ENCODE measurements at places on chromosomes 2 and 18.
A peak's percentile ranks its signal among the peaks of the same experiment; 100 is the strongest.

- no peak for DNase-seq
Measured at GRCh38 chr18:73690222-73690621, 457.4 kb downstream of the FBXO15 start.

GRCh38 chr2:108583903-108584520 is 49.7 kb downstream of the LIMS1 start:
- peak; percentile 41 for DNase-seq

- no peak for DNase-seq
Measured at GRCh38 chr2:208269091-208269490, 3.0 kb downstream of the PIKFYVE start.

DNA sequence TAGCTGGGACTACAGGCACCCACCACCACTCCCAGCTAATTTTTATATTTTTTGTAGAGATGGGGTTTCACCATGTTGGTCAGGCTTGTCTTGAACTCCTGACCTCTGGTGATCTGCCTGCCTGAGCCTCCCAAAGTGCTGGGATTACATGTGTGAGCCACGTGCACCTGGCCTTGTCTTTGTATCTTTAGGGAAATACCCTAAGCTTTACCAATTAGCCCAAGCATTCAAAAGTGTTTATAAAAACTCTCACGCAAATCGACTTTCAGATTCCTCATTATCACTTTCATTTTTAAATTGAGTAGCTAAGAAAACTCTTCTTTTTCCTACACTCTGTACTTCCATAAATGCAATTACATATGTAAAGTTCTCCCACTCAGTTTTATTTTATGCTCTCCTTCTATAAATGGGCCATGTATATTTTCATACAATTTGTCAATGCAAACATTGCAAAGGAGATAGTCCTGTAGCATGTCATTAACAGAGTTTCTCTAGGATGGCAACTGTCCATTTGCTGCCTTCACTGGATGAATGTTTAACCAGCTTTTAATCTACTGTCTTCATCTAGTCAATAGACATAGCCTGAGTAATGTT is 326.2 kb upstream of the LRATD1 start:
- no peak for DNase-seq

- DNase-seq: no peak
Measured at GRCh38 chr2:137190411-137191195, 425.3 kb downstream of the THSD7B start.

- DNase-seq: no peak
Measured at GRCh38 chr2:237207646-237208045, 122.0 kb downstream of the COPS8 start.

GRCh38 chr2:16020389-16021008 is 80.1 kb downstream of the MYCN start:
- no peak for DNase-seq

GRCh38 chr18:48929212-48929612 is 21.6 kb downstream of the SMAD7 start:
- DNase-seq: no peak

GRCh38 chr2:170813611-170814532 is 2.8 kb upstream of the GAD1 start:
- DNase-seq: no peak

GRCh38 chr2:147843864-147844696 is 749 bp upstream of the ACVR2A start:
- peak; percentile 97 for DNase-seq

DNA sequence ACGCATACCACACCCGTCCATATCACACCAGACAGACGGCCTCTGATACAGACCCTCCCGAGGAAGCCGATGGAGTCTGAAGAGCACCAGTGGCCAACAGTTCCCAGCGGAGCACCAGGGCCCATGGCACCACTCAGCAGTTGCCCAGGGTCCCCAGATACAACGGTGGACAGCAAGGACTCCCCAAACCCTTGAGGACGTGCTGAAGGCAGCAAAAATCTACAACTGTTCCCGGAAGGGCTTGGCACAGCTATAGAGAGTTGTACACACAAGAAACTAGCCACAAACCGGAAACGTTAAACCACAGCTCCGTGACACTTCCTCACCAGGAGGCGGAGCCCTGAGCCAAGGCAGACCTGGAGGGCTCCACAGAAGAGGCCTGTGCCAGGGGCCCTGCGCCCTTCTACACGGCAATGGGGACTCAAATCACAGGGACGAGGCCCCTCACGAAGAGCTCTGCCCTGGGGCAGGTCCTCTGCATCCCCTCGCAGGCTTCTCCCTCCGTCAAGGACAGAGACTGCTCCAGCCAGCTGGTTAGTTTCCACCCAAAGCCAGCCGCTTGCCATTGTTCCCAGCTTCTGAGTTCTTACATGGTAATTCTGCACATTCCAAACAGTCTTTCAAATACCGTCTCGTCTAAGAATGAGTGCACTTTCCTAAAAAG is 133.4 kb downstream of the HDAC4 start:
- peak; percentile 96 for DNase-seq

- no peak for DNase-seq
Measured at GRCh38 chr2:108548208-108549003, 14.1 kb downstream of the LIMS1 start.

- no peak for DNase-seq
Measured at GRCh38 chr2:29629495-29629894, 291.9 kb downstream of the ALK start.

DNA sequence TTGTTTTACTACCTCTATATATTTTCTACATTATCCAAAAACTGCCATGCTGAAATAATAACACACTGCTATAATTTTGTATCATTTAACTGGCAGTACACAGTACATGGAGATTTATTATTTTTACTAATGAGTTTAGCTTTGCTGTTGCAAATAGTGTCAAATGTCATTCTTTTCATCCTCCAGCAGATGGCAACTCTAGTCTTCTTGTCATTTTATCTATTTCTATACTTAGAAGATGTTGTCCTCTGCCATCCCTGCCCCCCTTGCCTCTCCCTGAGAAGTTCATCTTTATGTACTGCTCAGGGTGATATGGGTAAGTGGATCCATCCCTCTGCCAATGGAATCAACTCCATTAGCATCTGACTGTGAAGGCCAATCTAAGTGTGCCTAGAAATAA is 21.7 kb upstream of the LRRTM1 start:
- no peak for DNase-seq

GRCh38 chr2:63614448-63614968 is 25.7 kb downstream of the MDH1 start:
- DNase-seq: no peak

DNA sequence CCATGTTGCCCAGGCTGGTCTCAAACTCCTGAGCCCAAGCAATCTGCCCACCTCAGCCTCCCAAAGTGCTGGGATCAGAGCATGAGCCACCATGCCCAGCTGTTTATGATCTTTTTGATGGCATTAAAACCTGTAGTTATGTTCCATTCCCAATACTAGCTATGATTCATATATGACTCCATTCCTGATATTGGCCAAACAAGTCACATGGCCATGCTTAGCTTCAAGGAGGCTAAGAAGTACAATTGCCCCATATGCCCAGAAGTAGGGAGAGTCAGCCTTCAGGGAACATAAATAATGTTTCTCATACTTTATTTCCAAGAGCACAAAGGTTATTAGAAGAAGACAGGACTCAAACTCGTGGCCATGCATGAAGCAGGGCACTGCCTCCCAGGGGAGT is 132.4 kb upstream of the RAB6C start:
- DNase-seq: no peak

DNA sequence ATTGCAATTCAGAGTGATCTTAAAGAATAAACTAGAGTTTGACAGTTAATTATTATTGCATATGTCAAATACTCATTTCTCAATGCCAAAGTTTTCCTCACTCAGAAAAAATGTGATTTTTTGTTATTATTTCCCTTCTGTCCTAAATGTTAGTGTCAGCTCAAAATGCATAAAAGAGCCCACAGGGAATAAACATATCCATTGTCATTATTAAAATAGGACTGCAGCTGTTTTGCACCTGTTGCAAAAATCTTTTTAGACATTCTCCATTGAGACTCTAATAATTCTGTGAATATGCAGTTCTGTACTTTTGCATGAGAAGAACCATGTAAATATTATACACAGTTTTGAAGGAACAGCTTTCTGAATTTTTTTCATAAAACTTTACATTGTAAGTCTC is 540.0 kb upstream of the SLC39A10 start:
- DNase-seq: no peak

DNA sequence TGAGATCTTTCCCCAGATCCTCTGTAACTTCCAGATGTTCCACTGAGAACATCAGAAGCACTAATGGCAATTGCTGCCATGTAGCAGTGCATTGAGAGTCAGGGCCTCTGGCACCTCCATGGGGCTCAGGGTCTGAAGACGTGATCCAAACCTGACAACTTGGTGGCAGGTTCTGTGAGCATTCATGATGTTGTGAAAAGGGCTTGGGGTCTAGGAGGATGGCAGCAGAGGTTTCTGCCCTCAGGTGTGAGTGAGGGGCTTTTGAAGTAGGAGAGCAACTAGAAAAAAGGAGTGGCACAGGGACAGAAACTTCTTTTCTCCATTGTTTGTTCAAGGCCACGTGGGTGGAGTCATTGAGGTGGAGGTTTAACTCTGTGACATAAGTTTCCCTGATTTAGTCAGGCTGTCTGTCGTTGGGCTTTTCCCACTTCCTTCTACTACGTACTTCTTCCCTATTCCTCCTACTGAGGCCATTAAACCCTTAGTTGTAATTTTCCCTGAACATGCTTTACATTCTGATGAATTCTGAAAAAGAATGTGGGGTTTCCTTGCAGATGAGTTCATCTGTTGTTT is 13.1 kb downstream of the CFLAR start:
- DNase-seq: no peak

GRCh38 chr2:168752361-168752760 is 50.1 kb upstream of the NOSTRIN start:
- no peak for DNase-seq

GRCh38 chr2:176473177-176473576 is 203.9 kb downstream of the MTX2 start:
- DNase-seq: no peak

DNA sequence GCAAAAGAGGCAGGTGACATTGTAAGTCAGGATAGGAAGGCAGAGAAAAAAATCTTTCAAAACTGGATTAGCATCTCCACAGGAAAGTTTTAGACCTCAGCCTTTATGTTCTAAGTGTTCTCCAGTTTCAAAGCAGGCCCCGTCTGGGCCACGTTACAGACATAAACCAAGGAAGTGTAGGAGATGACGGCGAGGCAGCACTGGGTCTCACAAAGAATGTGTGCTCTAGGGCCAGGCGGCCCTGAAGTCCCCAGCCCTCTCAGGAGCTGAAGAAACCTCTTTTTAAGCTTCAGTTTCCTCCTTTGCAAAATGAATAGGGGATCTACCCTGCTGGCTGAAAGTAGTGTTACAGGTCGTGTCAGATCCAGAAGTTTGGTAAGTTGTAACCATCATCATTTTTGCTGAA is 81.7 kb downstream of the SPRED2 start:
- peak; percentile 19 for DNase-seq
